Osteoblast (primary cell): ENCODE measurements at places on chromosomes 4 and X. TPM values are rescaled to one million over a fixed set of nuclear protein-coding genes. Genes with fewer than 3 reads are reported as not detected.

DNA sequence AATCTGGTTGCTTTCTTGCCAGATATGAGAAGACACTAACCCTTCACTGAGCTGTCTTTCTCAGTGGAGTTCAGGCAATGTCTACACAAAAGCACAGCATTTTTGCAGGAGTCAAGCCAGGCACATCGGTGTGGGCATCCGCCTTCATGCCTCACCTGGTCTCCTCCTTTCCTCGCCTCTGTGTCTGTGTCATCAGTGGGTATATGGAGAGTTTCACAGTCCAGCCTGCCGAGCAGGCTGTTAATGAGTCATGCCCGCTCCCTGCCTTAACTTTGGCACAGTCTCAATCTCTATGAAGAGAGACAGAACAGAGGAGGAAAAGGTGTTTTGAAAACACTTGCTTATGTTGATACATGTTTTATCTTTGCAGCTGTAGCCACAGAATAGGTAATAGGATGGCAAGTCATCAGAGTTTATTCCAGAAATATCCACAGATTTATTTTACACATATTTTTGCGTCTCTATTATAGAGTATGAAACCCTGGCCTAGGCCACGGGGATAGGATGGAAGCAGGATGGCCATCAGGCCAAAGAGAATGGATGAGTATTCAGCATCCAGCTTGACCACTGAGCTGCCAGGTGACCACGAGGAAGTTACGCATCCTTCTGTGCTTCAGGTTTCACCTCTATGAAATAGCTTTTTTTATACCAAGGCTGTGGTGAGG is 32.8 kb upstream of the MAML3 start:
- peak; percentile 58 for DNase-seq

DNA sequence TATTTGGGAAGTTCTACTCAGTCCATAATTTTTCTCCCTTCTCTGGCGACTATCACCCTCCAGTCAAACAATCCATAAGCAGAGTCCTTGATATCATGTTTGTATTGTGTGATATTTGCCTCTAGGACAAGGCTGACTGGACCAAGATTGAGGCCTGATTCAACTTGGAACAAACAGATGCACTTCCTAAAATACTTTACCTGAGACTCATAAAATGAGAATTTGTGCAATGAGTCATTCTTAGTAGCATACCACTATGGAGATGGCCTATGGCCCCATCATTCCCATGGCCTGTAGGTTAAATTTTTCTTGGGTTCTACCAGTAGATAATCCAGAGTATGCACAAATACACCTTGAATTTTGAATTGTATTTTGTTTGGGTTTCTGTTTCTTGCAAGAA is 74.2 kb upstream of the DMD start:
- no peak for DNase-seq

GRCh38 chrX:24526616-24527015 is 61.5 kb downstream of the PDK3 start:
- peak; percentile 67 for DNase-seq

DNA sequence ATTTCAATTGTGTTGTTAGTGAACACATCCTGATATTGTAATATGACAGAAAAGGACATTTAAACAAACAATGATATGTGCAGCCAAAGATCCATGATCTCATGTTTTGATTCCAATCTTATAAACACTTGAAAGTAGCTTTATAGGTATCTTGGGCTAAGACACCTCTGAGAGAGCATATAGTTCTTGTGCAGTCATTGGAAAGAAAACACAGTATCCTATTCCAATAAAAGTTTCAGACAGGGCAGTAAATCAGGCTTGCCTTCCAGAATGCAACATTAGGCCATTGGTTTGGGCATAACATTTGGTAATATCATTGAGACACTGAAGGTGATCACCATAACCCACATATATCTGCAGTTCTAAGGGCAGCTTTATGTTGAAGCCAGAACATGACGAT is 188.3 kb upstream of the HCCS start:
- DNase-seq, result no peak

- no peak for DNase-seq
Observed at GRCh38 chrX:45743081-45743533, 542.4 kb upstream of the DIPK2B start.

- no peak for DNase-seq
Observed at GRCh38 chr4:113739197-113739596, 22.3 kb downstream of the CAMK2D start.

DNA sequence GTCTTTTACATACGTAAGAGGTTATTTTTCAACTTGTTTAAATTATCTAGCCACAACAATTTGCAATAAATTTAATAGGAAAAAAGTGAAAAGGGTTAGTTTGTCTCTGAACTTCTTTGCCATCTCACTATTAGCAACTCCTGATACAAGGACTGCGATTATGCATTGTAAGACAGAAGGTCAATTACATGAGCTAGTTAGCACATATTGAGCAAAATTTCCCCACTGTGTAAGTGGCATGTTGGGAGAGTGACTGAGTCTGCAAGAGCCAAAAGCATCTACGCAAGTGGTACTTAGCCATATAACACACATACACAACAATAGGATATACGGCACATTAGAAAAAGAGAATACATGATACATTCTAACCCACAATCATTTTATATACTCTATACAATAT is 927.2 kb downstream of the STPG2 start:
- no peak for DNase-seq

DNA sequence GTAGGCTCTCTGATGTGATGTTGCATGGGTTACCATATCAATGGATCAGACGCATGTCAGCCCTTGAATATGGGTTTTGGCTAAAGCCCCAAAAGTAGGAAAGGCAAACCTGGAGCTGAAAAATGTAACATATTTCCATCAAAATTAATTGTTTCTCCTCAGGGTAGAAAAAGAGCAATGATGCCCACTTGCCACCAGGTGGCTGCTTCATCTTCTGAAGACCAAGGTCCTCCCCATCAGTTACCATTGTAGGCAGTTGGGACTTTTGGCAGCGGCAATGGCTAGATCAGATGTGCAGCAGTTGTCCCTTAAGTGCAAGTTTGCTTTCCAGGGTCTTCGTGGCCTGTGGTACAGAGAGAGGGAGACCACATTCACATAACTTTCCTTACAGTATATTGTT is 118.2 kb downstream of the NAF1 start:
- peak; percentile 44 for DNase-seq

DNA sequence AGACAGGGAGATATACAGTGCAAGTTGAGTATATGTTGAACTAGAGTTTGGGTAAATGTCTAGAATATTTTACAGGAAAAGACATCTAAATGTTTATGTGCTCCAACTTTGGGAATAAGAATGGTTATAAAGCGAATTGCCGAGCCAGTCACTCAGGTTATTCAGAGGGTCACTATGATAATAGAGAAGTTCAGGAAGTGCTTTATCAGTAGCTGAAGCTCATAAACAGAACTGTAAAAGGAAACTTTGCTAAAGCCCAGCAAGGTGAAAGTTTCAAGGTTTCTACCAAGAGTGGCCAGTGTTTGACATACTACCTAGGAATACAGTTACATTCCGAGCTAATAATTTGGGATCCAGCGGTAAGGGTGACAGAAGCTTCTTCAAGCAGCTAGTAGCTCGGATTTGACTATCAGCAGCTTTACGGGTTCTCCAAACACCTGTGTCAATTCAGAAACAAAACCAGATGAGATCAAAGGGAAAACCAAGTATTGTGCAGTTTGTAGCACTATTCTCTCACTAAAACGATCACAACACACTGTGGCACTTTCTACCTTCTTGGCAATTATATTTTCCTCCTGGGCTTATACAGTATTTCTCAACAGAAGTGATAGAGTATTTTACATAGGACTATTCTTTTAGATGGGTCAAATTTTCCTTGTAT is 17.2 kb upstream of the BCLAF3 start:
- no peak for DNase-seq

DNA sequence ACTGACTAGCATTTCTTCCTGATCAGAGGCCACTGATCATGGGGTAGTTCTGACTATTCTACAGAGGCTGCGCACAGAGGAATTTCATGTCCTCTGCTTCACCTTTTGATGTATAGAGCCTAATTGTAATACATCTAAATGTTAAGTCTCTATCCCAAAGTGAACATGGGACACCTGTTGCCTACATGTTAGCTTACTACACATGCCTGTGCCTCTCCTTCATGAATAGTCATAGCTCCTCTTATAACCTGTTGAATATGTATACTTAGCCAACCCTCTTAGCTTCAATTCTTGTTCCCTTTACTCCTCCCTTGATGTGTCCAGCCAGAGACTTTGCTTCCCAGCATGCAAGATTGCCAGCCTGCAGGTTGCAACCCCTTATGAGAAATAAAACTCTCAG is 9.6 kb upstream of the THOC2 start:
- no peak for DNase-seq

DNA sequence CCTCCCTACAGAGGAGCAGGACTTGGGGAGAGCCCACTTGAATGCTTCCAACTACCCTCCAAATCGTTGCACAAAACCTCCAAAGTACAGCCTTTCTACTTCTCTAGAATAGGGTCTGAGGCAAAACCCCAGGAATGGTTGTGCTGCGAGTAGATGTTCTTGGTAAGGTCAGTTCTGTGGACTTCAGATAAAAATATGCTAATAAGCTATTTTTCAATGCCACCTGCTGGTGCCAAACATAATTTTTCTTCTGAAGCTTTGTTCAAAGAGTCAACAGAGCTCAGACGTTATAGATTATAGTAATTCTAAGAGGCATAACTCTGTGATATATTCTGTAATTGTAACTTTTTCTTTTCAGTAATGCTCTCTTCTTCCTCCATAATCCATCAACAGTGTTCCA is 425.7 kb downstream of the GPAT3 start:
- no peak for DNase-seq

DNA sequence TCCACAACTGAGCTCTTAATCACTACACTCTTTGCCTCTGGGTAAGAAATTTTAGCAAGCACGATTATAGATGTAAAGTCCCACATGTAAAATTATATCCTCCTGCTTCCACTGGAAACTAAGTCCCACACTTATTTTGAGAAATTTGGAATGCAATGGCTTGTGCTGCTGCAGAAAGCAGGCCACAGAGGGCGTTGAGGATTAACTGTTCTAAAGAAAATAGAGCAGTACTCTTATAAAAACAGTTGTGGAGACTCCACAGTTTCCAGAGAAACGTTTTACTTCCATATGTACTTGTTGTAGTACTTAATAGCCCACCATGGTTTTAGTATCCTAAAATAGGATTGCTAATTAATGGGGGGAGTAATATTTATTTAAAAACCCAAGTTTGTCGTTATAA is 1.7 kb upstream of the CENPC start:
- DNase-seq, result peak; percentile 15

GRCh38 chr4:21290562-21290961 is 590.3 kb downstream of the PACRGL start:
- no peak for DNase-seq

DNA sequence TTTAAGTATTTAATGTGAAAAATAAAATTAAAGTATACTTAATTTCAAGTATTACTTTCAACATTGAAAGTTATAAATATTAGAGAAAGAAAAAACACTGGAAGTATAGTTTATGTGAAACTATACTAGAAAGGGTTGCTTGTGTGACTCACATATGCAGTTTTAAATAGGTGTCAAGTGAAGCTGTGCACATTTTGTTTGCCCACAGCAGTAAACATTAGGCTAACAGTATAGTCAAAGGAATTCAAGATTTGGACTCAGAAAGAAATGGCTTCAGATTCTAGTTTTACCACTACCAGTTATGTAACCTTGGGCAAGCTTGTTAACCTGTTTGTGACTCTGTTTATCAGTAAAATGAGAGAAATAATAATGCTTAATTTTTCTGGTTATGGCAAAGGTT is 148.2 kb downstream of the FAM47B start:
- DNase-seq, result no peak

DNA sequence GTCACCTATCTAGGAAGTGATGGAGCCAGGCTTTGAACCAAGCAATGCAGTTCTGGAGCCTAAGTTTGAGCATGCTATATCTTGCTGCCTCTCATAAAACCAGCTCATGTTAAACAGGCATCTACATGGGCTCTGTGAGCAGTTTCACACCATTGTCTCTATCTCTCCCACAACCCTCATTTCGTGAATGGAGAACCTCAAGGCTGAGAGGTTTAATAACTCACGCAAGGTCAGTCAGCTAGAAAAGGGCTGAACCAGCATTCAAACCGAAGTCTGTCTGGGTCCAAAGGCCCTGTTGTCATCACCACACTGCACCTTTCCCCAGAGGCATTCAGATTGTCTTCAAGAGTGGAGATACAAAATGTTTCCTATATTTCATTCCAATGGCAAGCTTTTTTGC is 369.2 kb downstream of the MID1IP1 start:
- no peak for DNase-seq

WAS gene
- total RNA-seq, result 0.36 TPM in 1 of 2 replicates, not detected in the other

NPY2R gene
- under 0.01 and 0.36 TPM in 2 replicates for total RNA-seq

UGT2B11 gene
- not detected in 2 replicates for total RNA-seq

FOXP3 gene
- not detected in 2 replicates for total RNA-seq

CXCL6 gene
- total RNA-seq, result 1.1 TPM in 1 of 2 replicates, not detected in the other

C4orf17 gene
- total RNA-seq, result not detected in 2 replicates

BCORL1 gene
- total RNA-seq, result 1.4 and 1.8 TPM in 2 replicates

KIAA0232 gene
- total RNA-seq, result 23.9 and 25.0 TPM in 2 replicates

SPANXC gene
- total RNA-seq, result not detected in 2 replicates
